ENCODE measurements at places on chromosomes 12 and 14.

GRCh38 chr12:132366341-132366861, 37.0 kb upstream of the GALNT9 start:
- DNase-seq = no peak

- no peak for DNase-seq
Measured at GRCh38 chr12:3038926-3039510, 38.2 kb upstream of the TSPAN9 start.

DNA sequence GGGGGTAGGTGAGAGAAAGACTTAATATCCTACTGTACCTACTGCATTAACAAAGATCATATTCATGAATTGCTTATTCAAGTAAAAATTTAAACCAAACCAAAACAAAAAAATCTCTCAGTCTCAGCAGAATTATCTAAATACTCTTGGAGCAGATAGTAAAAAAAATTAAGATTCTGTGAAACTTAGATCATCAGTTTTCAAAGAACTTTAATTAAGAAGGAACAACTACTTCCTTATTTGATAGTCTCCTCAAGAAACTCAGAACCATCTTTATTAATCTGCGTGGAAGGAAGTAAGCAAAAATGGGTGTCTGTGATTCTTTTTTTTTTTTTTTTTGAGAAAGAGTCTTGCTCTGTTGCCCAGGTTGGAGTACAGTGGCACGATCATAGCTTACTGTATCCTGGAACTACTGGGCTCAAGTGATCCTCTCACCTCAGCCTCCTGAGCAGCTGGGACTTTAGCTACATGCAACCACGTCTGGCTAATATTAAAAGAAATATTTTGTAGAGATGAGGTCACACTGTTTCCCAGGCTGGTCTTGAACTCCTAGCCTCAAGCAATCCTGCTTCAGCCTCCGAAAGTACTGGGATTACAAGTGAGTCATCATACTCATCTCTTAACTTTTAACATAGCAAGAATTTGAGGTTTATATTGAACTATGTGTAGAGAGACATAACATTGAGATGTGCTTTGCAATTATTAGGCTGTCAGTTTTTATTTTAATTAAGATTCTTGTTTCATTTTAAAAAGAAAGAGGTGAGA, 37.4 kb downstream of the GAS2L3 start:
- no peak for DNase-seq

GRCh38 chr12:5923043-5923605, 21.9 kb downstream of the ANO2 start:
- no peak for DNase-seq

Data from CD4-positive, alpha-beta T cell treated with Interleukin-15 for 4 hours (primary cell).